Activated effector memory CD4-positive, alpha-beta T cell treated with anti-CD3 and anti-CD28 coated beads, Interleukin-2, amount 50 U/mL, for 16 hours (primary cell): ENCODE measurements at places on chromosomes 5 and 9.

DNA sequence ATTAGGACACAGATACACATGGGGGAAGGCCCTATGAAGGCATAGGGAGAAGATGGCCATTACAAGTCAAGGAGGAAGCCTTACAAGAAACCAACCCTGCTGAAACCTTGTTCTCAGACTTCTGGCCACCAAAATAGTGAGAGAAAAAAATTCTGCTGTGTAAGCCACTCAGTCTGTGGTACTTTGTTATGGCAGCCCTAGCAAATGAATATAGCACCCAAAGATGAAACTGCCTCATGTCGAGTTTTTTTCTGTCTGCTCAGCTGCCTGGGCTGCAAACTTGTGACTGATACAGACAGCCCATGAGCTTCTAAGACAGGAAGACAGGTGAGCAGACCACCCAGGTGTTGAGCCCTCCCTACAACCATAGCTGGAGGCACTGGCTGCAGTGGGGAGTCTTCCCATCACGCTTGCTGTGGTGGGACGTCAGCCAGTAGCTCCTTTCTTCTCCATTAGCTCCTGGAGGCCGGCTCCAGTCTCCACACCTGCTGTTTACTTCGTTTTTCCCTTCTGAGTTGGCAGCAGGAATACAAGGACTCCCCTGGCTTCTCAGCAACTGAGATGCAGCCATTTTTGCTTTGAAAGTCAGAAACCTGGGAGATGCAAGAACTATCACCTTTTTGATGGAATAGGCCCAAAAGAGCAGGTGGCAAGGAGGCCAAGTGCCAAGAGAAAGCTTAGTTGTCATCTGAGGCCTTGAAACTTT is 164.9 kb downstream of the SEMA6A start:
- no peak for DNase-seq

DNA sequence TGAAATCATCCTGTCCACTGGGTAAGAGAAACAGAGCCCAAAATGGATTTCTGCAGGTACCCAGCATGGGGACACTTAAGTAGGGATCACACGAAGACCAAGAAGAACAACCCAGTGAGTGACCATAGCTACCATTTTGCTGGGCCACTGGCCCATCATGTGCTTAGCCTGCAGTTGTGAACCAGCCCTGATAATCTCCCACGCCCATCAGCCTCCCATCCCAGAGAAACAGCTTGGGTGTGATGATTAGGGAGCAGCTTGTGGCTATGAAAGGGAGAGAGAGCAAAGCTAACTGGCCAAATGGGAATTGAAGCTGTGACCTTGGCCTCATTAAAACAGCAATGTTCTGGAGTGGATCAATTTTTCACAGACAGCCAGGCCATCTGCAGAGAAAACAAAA is 138.5 kb downstream of the SLC24A2 start:
- no peak for DNase-seq

DNA sequence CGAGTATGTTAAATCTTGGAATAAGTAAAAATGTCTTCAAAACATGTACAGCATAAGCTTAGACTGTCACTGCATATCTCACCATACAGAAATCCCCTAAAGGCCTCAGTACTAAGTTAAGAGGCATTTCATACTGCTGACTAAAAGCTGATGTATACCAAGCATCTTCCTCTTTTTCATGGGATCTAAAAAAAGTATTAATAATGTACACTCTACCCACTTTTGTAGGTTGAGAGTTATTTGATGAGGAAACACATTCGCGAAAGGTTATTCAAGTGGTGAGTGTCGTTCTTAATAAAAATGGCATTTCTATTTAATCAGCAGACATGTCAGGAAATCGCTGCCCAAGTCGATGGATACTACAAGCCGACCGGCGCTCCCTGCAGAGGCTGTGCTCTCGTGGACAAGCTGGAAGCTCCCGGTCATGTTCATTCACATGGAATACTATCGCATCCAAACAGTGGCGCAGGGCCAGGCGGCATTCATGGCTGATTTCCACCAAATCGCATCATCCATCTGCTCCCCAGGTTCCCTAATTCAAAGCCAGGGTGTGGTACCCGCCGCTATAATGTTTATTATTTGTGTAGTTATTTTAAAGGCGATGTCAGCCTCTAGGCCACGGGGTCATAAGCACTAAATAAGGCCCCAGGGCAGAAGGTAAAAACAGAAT is 724 bp downstream of the SGTB start:
- DNase-seq, result peak; percentile 73

DNA sequence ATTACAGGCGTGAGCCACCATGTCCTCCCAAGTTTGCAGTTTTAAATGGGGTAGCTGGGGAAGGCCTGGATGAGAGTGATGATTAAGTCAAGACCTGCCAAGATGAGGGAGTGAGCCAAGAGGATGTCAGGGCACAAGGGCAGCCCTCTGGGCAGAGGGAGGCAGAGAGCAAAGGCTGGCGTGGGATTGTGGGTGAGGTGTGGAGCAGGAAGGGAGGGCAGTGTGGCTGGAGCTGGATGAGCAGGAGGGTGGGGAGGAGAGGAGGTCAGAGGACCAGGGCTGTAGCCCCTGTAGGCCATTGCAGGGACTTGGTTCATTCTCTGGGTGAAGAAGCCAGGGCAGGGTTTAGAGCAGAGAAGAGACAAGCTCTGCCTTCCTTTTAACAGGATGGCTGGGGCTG is 53.7 kb upstream of the CTNNA1 start:
- DNase-seq, result no peak
